Thymus (tissue), 14 donors: ENCODE measurements at places on chromosomes 5 and 9. TPM values are rescaled to one million over a fixed set of nuclear protein-coding genes. Genes with fewer than 3 reads are reported as not detected.

Gene CHSY3
- 0.59 TPM for polyA plus RNA-seq

Gene ADAMTSL2
- polyA plus RNA-seq = 0.68 TPM

Gene C9
- polyA plus RNA-seq = 0.05 TPM

Gene SIT1
- polyA plus RNA-seq = 42.2 TPM

Gene PCDHGB7
- 1.2 TPM for polyA plus RNA-seq

Gene HABP4
- polyA plus RNA-seq = 13.7 TPM

Gene SLC45A2
- 0.05 TPM for polyA plus RNA-seq

Gene SLC46A2
- polyA plus RNA-seq = 0.98 TPM

Gene LCN12
- 14.4 TPM for polyA plus RNA-seq

GRCh38 chr9:124441291-124441690, 9.0 kb upstream of the ADGRD2 start:
- no peaks in the 10 kb centered on the region for H3K36me3 ChIP-seq
- no peaks in the 10 kb centered on the region for H3K27me3 ChIP-seq
- H3K27ac ChIP-seq = no peak overlapping the region
- H3K4me1 ChIP-seq = no peaks in the 10 kb centered on the region
- H3K4me3 ChIP-seq = no peak overlapping the region

DNA sequence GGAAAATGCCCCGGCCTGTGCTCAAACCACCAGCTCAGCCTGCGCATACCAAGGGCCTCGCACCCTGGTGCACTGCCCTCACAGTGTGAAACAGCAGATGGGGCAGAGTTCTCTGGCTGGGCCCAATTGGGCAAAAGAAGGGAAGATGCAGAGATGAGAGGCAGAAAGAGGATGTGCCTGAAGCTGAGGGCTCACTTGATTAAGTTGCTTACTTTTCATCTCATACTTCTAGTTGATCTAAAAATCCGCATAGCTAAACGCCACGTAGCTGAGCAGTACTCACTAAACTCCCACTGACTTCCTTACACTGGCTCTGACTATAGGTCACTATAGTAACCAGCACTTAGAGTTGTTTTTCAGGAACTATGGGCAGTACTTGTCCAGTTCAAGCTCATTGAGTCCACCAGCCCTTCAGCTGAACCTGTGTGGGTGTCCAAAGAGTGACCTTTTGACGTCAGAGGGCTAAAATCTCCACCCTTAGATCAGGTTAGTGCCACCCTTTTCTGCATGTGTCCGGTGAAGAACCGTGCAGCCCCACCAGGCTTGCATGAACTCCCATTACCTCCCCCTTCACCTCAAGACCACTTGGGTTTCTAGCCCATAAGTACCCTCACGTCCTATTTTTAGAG, 215.2 kb downstream of the AUH start:
- no peak overlapping the region for H3K27ac ChIP-seq
- H3K27me3 ChIP-seq = no peaks in the 10 kb centered on the region
- H3K4me1 ChIP-seq = peaks cover 9% of the 10 kb centered on the region

DNA sequence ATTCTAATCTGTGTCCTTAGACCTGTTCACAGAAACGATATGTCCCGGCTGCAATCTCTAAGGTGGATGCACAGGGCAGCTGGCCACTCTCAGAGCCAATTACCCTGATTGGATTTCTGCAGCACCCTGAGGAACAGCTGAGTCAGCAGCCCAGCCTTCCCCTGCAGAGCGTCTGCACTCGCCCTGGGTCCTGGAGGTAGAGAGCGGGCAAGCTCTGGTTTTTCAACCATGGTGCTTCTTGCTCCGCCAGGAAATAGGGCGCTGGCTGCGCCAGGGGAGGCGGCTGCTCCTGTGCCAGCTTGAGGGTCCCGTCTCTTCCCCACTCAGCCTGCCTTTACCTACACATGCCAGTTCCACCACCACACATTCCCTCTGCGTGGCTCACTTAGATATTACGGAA, 19.2 kb downstream of the NDUFS6 start:
- no peaks in the 10 kb centered on the region for H3K27me3 ChIP-seq
- H3K27ac ChIP-seq = no peak overlapping the region
- no peak for DNase-seq
- H3K36me3 ChIP-seq = peaks cover 72% of the 10 kb centered on the region

GRCh38 chr9:1051584-1052275, 1.6 kb downstream of the DMRT2 start:
- no peak overlapping the region for H3K27ac ChIP-seq
- no peaks in the 10 kb centered on the region for H3K4me1 ChIP-seq
- no peaks in the 10 kb centered on the region for H3K36me3 ChIP-seq
- no peak for DNase-seq
- H3K4me3 ChIP-seq = peak overlapping the region; percentile 39
- H3K27me3 ChIP-seq = peaks cover 71% of the 10 kb centered on the region

GRCh38 chr9:127241354-127241753, 23.2 kb upstream of the GARNL3 start:
- DNase-seq = no peak
- no peak overlapping the region for H3K4me3 ChIP-seq
- H3K27ac ChIP-seq = no peak overlapping the region
- peaks cover 8% of the 10 kb centered on the region for H3K27me3 ChIP-seq
- H3K36me3 ChIP-seq = no peaks in the 10 kb centered on the region

DNA sequence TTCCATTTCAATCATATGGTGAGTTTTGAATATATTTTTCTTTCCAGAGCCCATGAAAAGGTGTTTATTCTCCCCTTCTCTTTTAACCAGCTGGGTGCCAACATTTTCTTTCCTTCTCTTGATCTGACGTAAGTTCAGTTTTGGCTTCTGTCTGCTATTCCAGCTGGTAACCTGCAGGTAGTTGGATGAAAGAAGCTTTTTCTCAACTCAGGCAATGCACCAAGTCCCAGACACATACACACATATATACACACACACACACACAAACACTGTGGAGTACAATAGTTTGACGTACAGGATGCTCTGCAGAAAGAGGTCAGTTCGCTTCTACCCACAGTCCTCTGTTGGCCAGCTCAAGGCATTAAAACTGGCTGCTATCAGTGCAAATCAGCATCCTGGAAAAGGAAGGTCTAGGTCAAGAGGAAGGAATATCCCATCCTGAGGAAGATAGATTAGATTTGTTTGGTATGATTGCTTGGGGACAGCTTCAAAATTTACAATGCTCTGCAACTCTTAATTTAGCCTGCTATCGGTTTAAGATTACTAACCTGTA, 214.3 kb upstream of the SEMA6A start:
- no peaks in the 10 kb centered on the region for H3K27me3 ChIP-seq
- no peaks in the 10 kb centered on the region for H3K4me1 ChIP-seq
- DNase-seq = no peak
- no peaks in the 10 kb centered on the region for H3K36me3 ChIP-seq
- no peak overlapping the region for H3K27ac ChIP-seq

DNA sequence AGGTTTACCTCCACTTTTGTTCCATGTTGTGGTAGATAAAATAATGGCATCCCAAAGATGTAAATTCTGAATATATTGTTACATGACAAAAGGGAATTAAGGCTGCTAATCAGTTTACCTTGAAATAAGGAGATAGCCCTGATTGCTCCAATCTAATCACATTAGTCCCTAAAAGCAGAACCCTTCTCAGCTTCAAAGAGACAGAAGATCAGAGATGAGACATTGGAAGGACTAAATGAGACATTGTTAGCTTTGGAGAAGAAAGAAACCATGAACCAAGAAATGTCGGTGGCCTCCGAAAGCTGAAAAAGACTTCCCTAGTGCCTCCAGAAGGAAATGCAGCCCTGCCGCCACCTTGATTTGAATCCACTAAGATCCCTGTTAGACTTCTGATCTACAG, 82.8 kb upstream of the PARP8 start:
- DNase-seq = no peak
- H3K27me3 ChIP-seq = no peaks in the 10 kb centered on the region
- H3K36me3 ChIP-seq = no peaks in the 10 kb centered on the region
- H3K4me1 ChIP-seq = no peaks in the 10 kb centered on the region
- no peak overlapping the region for H3K27ac ChIP-seq
- no peak overlapping the region for H3K4me3 ChIP-seq

- H3K4me3 ChIP-seq = no peak overlapping the region
- no peak for DNase-seq
- H3K36me3 ChIP-seq = no peaks in the 10 kb centered on the region
- H3K27ac ChIP-seq = no peak overlapping the region
Observed at GRCh38 chr9:107875571-107875980, 386.0 kb upstream of the KLF4 start.

- peaks cover 5% of the 10 kb centered on the region for H3K27me3 ChIP-seq
- DNase-seq = no peak
- H3K4me3 ChIP-seq = no peak overlapping the region
- H3K36me3 ChIP-seq = no peaks in the 10 kb centered on the region
- peaks cover 16% of the 10 kb centered on the region for H3K4me1 ChIP-seq
Observed at GRCh38 chr9:137064027-137064879, 6.1 kb downstream of the SAPCD2 start.

GRCh38 chr5:21802100-21802499, 1051.0 kb downstream of the CDH12 start:
- H3K4me3 ChIP-seq = no peak overlapping the region
- H3K27me3 ChIP-seq = no peaks in the 10 kb centered on the region
- H3K27ac ChIP-seq = no peak overlapping the region

DNA sequence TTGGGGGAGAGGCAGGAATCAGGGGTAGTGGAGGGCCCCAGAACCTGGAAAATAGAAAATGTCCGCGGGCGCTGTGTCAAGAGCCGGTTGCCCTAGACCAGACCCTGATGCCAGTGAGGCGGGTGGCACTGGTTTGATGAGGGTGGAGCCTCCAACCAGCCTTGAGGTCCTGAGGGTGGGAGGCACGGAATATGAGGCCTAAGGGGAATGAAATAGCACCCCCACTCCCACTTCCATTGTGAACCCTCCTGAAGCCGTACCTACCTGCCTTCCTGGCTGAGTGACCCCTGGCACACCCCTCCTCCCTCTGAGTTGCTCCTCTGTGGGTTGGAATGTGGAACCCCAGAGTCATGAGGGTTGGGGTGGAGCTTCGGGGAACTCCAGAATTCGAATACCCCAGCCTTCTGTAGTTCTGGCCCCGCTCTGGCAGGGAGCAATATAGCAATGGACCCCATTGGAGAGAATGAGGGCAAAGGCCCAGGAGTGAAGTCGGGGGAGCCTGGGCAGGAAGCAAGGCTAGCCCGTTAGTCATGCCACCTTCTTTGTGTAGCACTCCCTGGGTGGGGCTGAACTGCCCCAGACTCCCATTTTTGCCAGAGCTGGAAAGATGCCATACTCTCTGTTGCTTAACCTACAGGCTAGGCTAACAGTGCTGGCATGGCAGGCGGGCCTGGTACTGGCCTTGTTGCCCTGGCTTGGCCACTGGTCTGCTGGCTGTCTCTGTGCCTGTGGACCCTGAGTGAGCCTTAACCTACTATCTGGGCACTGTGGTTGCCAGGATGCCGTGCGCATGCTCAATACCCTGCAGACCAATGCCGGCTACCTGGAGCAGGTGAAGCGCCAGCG, 1.0 kb downstream of the FPGS start:
- peak overlapping the region; percentile 91 for H3K4me3 ChIP-seq
- peaks cover 18% of the 10 kb centered on the region for H3K4me1 ChIP-seq
- no peaks in the 10 kb centered on the region for H3K27me3 ChIP-seq
- H3K27ac ChIP-seq = peak overlapping the region; percentile 83
- peaks cover 18% of the 10 kb centered on the region for H3K36me3 ChIP-seq

GRCh38 chr5:56512313-56512996, 279.3 kb upstream of the ANKRD55 start:
- DNase-seq = no peak
- no peaks in the 10 kb centered on the region for H3K4me1 ChIP-seq
- H3K36me3 ChIP-seq = no peaks in the 10 kb centered on the region
- H3K27me3 ChIP-seq = no peaks in the 10 kb centered on the region

DNA sequence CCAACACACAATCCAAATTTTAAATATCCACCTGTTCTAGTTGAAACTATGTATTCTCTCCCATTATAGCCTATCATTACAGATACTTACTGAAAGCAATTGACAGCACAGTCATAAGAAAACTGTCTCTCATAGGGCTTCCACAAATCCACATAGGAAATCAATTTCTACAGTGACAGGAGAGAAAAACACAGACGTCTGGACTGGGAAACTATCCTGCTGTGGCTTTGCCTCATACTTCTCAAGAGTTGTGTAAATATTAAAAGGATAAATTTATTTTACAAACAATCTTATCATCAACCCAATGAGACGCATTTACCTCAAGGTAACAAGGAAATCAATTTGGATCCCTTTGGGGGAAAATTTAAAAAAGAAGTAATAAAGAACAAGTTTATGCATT, 517.5 kb downstream of the EFNA5 start:
- no peak overlapping the region for H3K4me3 ChIP-seq
- no peak overlapping the region for H3K27ac ChIP-seq
- no peak for DNase-seq

- H3K4me3 ChIP-seq = no peak overlapping the region
- no peaks in the 10 kb centered on the region for H3K27me3 ChIP-seq
- H3K4me1 ChIP-seq = no peaks in the 10 kb centered on the region
- H3K36me3 ChIP-seq = no peaks in the 10 kb centered on the region
Observed at GRCh38 chr5:117425163-117425562, 850.5 kb upstream of the SEMA6A start.

- no peak overlapping the region for H3K27ac ChIP-seq
- H3K36me3 ChIP-seq = no peaks in the 10 kb centered on the region
- H3K4me3 ChIP-seq = no peak overlapping the region
- H3K27me3 ChIP-seq = no peaks in the 10 kb centered on the region
- H3K4me1 ChIP-seq = no peaks in the 10 kb centered on the region
Observed at GRCh38 chr9:122389799-122390481, 19.1 kb downstream of the PTGS1 start.

DNA sequence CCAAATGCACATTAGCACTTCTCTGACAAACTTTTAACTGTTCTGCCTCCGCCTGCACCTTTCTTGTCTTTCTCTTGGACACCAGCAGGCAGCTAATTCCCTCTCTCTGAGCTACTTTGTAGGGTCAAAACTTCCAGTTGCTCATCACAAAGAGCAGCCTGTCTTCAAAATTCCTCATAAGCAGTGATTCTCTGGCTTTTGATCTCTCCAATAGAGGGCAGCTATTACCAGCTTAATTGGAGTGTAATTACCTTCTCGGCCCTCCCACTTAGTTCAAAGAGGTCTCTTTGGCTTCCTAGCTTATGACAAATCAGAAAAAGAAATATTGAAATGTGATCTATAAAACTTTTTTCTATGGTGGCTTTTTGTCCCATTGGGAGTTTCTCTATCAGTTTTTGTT, 43.6 kb upstream of the RAD23B start:
- no peaks in the 10 kb centered on the region for H3K36me3 ChIP-seq
- H3K27ac ChIP-seq = no peak overlapping the region
- H3K4me3 ChIP-seq = no peak overlapping the region

GRCh38 chr5:150142959-150143349, 12.7 kb downstream of the PDGFRB start:
- H3K4me3 ChIP-seq = no peak overlapping the region
- H3K36me3 ChIP-seq = no peaks in the 10 kb centered on the region
- peaks cover 36% of the 10 kb centered on the region for H3K4me1 ChIP-seq
- no peak overlapping the region for H3K27ac ChIP-seq
- no peaks in the 10 kb centered on the region for H3K27me3 ChIP-seq
- no peak for DNase-seq

DNA sequence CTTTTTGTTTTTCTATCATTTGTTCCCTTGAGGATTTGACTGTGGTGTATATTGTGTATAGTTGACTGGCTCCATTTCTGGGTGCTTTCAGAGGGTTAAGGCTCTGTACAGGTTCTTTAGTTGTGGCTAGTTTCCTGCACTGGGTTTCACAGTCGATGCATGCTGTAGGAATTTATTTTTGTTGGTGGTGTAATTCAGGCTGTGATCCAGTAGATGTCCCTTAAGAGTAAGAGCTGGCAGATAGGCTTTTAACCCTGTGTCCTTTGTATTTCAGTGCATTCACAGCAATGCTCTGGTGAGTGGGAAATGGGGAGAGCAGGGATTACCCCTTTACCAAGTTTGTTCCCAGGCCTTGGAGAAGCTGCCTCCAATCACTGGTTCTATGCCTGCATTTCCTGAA, 112.9 kb downstream of the SPATA31D1 start:
- H3K27ac ChIP-seq = no peak overlapping the region
- no peak overlapping the region for H3K4me3 ChIP-seq
- H3K27me3 ChIP-seq = no peaks in the 10 kb centered on the region
- no peak for DNase-seq
- H3K4me1 ChIP-seq = no peaks in the 10 kb centered on the region
